ENCODE measurements at places on chromosomes 1 and 21. TPM values are rescaled to one million over a fixed set of nuclear protein-coding genes. Genes with fewer than 3 reads are reported as not detected.

DNA sequence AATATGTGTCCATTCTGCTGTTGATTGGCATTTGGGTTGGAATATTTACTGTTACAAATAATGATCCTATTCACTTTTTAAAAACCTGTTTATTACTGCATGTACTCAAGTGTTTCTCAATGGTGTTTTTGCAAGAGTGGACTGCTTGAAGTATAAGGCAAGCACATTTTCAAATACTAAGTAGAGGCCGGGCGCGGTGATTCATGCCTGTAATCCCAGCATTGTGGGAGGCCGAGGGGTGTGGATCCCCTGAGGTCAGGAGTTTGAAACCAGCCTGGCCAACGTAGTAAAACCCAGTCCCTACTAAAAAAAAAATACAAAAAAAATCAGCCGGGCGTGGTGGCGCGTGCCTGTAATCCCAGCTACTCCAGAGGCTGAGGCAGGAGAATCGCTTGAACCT is 276.9 kb upstream of the ADGRL4 start:
- DNase-seq, result no peak

DNA sequence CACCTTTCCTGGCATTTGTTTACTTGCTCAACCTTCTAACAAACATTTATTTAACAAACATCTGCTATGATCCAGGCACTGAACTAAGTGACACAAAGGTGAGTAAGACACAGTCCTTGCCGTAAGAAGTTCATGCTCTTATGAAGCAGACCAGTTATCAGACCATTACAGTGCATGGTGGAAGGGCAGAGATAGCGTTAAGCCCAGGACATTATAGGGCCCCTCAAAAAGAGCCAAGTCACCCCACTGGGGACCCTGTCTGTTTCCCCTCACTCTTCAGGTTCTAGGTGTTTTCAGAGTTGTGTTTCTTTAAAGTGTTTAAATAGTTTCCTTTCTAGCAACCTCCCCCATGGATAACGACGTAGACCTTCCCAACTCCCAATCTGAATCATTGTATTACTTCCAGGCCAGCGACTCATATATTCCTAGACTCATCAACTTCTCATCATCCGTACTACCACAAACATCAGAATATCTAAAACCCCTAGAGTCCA is 39.3 kb downstream of the TCP10L start:
- DNase-seq, result no peak

GRCh38 chr1:2777424-2778219 is 23.9 kb downstream of the TTC34 start:
- DNase-seq, result no peak

- DNase-seq, result no peak
Observed at GRCh38 chr1:4494027-4494426, 160.4 kb upstream of the AJAP1 start.

DNA sequence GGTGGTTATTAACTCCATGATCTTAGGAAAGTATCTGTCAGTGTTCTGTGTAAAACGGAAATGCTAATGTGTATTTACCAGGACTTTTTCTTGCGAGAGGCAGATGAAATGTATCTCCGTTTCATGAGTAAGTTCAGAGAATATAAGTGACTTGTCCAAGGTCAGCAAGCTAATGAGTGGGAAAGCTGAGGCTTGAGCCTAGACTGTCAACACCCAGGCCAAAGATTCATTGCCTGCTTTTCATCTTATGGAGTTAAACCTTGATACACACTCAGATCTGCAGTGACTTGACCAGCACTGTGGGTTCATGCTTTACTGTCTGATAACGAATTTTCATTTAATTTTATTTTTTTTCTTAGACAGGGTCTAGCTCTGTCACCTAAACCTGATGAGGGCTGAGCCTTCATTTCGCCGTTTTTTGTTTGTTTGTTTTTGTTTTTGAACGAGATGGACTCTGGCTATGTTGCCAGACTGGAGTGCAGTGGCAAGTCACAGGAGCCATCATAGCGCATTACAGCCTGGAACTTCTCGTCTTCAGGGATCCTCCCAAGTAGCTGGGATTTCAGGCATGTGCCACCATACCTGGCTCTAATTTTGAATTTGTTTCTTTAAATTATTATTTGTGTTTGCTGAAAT is 918 bp upstream of the JTB start:
- no peak for DNase-seq

DNA sequence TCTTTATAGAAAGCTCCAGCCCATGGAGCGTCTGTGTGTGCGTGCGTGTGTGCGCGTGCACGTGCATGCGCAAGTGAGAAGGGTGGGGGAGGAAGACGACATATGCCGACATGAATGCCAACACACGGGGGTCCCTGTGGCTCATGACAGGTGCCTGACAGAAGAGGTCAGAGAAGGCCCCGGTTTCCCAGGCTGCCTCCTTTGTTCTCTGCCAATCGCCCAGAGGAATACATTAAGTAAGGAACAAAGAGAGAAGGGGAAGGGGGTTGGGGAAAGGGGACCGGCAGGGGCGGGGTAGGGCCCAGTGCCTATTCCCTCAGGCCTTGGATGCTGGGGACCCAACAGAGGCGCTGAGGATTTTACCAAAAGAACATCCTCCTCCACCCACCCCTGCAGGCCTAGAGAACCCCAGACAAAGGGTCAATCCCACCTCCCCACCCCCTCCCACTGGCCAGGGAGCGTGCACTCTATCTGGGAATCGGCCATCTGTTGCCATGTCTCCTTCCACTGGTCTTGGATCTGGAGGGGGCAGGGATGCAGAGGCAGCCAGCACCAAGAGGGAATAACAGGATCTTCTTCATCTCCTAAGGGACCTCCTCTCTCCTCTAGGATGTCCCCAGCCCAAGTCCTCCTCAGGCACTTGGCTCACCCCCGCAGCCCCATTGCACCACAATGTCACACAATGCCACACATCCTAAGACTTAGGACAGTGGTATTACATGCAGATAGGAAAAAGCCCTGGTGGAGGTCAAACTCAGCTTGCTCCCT is 39.4 kb downstream of the PIK3C2B start:
- no peak for DNase-seq

DNA sequence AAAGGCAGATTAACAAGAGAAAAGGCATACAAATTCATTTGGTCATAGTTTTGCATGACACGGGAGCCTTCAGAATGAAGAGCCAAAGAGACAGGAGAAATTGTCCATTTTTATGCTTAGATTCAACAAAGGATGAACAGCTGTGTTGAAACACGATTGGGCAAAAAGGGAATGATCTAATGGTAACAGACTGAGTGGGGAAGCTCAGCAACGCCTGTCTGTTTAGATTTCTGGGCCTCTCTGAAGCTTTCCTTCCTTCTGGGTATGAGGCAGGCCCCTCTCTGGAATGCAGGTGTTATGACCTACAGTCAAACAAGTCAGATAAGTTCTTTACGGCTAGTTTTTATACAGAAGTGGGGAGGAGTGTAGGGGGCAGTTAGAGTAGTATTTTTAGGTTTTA is 154.6 kb downstream of the RGS7 start:
- DNase-seq, result no peak

DNA sequence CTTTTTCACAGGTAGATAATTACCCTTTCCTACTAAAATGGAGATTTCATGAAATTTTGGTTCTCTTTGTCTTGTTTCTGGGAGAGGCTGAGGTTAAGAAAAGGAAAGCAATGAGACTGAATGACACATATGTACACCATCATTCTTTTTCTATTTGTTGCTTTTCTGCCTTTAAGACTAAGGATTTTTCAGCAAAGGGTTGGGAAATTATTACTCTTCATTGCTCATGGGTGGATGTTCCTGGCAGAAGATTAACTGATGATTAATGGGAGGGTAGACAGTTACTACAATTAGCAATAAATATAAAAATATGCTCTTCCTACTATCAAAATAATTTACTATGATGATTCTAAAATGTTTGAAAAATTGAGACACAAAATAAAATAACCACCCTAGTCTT is 316.5 kb upstream of the USP24 start:
- no peak for DNase-seq

GRCh38 chr1:1216770-1217620 is 3.0 kb upstream of the TNFRSF4 start:
- no peak for DNase-seq

- DNase-seq, result no peak
Observed at GRCh38 chr1:150162582-150162861, 12.8 kb downstream of the PLEKHO1 start.

DNA sequence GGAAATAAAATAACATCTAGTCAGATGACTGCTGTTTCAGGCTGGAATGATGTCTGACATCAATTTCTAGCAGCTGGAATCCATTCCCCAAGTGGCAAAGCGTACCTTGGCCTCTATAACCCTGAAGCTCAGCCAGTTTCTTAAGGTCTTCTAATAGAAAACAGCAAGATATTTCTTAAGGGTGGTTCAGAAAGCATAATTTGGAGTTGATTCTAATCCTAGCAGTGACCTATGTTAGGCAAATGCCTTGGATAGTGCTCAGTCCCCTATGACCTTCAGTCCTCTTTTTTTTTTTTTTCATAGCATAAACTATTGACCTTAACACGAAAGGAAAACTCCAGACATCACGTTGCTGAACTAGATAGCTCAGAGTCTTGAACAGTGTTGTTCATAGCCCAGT is 56.5 kb downstream of the LAMC2 start:
- DNase-seq, result no peak

The TMOD4 gene
- total RNA-seq, result not detected

The TMEM125 gene
- 80.0 TPM for total RNA-seq

The PDC gene
- total RNA-seq, result not detected

The DUSP10 gene
- total RNA-seq, result 2.8 TPM

The TNFRSF4 gene
- total RNA-seq, result 1.2 TPM

The ANGPTL3 gene
- total RNA-seq, result 0.12 TPM
